ELF-1 (cell line): ENCODE measurements at places on chromosomes 2 and 18.

DNA sequence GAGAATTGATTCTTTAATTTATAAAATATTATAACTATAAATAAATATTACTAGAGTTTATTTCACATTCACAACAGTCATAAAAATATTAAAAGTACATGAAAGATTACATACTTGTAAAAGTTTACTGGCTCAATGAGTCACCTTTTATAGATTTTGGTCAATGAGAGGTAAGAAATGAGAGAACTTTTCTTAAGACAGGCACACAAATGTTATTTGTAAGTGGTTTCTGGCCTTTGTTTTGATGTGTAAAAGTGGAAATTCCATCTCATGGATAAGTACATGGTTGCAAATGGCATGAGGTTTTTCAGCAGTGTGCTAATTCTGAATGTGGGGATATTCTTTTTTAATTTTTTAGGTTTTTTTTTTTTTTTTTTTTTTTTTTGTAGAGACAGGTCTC lies 63.8 kb downstream of the TTC27 start:
- no peak for DNase-seq

- DNase-seq = no peak
These were observed 244.9 kb upstream of the PXDN start for GRCh38 chr2:1989216-1989615.

- DNase-seq = no peak
These were observed 237.3 kb downstream of the OTX1 start for GRCh38 chr2:63287956-63288355.

DNA sequence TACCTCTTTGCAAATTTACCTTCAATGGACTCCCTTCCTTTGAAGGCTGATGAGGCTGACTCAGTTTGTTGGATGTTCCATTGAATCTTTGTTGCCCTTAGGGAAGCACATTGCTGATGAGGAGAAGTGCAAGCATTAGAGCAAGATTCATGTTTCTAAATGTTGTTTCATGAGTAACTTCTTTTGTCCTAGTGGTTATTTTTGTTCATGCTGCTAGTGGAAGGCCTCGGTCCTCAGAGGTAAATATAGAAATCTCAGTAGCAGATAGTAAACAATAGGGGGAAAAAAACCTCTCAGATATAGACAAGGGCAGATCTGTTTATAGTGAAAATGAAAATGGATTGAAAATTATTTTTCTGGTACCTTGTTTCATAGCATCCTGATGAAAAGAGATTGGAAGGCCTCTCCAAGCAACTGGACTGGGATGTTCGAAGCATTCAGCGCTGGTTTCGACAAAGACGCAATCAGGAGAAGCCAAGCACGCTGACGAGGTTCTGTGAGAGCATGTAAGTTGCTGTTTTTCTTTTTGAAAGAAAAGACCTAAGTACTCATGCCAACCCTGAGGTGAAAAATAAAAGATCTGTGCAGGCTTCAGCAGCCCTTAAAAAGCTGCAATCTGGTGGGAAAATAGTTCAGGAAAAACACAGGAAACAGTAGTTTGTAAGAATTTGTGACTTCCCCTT lies 104.9 kb downstream of the CERS6 start:
- DNase-seq = no peak

DNA sequence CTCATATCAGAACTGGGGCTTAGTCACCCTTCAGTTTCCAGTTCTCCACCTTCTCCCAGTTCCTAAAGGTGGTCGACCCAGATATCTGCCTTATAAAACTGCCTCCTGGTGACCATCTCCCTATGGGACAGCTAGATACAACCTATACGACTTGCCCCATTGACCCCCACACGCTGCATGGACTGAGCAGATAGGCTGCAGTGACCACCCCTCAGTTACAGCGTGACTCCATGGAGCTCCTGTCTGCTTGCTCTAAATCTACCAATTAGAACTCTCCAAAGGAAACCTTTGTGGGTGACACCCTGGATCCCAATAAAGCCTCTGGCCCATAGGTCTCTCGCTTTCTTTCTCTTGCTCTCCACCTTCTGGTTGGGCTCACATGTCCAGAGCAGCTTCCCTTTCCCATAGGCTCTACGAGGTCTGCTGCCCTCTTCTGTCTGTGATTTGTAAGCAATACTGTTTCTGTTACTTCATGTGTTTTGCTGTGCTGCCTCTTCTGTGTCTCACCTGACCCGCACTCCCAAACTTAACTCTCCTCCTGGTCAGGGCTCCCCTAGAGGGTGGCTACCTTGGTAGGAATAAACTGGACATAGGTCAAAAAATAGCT lies 971.3 kb upstream of the FAM98A start:
- DNase-seq = peak; percentile 66

- no peak for DNase-seq
These were observed 337.8 kb upstream of the DSEL start for GRCh38 chr18:67854340-67854739.

DNA sequence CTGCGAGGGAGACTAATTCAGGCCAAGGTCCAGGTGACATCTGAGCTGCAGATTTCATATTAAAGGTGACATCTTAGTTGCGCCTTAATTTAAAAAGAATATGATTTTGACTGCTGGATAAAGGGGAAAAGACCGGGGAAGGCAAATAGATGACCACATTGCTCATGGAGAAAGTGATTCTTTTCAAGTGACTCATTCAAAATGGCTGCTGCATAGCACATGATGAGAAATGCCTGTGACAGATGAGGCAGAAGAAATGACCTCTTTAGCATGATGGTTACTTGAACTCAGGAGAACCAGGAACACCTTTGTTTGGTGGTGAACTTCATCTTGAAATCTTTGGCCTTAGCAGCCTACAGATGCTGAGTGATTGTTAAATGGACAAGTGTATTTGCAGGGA lies 385.8 kb upstream of the TRIB2 start:
- no peak for DNase-seq

- DNase-seq = no peak
These were observed 1.6 kb upstream of the KLF7 start for GRCh38 chr2:207167099-207167923.

DNA sequence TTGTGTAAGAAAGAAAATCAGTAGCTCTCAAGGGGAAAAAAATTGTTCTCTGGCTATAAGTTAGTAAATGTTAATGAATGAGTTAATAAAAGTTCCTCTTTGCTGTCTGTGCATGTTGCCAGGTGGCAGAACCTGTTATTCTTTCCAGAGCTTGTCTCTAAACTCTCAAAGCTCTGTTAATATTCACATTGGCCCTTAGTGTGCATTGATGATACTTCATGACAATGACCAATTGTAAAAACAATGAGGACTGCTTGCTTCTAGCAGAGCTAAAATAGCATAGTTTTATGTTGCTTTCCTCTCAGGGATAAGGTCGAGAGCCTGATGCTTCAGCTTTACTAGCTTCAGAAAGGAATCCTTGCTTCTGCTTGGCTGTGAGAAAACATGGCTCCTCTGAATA lies 91.5 kb downstream of the RAD51AP2 start:
- DNase-seq = no peak

GRCh38 chr2:185531721-185532120 lies 206.9 kb upstream of the FSIP2 start:
- DNase-seq = no peak

DNA sequence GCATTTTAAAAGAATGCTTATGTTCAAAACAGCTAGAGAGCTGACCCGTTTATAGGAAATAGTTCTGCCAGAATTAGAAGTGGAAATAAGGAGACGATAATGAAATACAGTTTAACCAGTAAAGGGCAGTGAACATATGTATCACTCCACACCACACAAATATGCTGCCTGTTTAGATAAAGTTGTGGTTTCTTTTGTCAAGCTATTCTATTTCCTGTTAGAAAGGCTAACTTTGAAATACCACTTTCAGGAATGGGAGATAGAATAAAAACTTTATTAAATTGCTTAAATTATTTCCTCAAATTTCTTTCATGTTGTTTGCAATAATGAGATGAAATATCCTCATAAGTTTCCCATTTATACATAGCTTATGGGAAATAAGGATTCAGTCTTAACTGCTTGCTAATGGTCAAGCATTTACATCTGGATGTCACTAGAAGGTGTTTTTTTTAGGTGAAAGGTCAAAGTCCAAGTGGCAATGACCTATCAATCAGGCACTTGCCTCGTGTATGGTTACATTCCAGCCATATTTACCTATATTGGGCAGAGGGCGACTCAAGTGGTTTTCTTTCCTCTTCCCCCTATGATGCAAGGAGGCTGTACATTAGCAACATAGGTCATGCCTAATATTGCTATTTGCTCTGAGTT lies 148.9 kb downstream of the ZEB2 start:
- no peak for DNase-seq

GRCh38 chr2:167147271-167147941 lies 259.1 kb downstream of the XIRP2 start:
- DNase-seq = no peak

- no peak for DNase-seq
These were observed 3.5 kb downstream of the PTPN2 start for GRCh38 chr18:12880541-12880910.

DNA sequence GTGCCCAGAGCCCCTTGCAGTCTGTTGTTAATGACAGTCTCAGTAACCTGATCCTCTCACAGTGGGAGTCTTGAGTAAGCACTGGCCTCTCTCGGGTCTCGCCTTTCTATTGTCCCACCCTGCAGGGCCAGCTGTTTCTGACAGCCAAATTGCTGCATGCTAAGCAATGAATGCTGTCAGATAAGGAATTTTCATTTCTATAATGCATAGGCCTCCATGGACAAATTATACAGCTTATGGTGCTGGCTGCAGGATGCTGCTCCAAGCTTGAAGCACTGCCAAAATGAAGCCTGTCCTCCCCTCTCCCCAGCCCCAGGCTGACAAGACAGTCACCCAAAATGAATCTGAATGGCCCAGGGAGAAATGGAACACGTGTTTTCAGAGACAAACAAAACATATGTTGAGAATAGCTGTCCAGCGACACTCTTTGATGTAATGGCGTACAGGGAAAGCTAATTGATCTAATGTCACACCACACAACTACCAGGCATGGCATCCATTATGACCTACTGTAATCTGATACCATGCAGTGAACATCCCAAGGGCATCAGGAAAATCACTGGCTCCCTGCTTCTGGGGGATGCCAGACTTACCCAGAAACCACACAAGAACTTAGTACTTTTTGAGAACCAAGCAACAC lies 36.8 kb downstream of the ACVR1 start:
- peak; percentile 89 for DNase-seq

- DNase-seq = no peak
These were observed 264.0 kb upstream of the CXCR4 start for GRCh38 chr2:136381722-136382633.

DNA sequence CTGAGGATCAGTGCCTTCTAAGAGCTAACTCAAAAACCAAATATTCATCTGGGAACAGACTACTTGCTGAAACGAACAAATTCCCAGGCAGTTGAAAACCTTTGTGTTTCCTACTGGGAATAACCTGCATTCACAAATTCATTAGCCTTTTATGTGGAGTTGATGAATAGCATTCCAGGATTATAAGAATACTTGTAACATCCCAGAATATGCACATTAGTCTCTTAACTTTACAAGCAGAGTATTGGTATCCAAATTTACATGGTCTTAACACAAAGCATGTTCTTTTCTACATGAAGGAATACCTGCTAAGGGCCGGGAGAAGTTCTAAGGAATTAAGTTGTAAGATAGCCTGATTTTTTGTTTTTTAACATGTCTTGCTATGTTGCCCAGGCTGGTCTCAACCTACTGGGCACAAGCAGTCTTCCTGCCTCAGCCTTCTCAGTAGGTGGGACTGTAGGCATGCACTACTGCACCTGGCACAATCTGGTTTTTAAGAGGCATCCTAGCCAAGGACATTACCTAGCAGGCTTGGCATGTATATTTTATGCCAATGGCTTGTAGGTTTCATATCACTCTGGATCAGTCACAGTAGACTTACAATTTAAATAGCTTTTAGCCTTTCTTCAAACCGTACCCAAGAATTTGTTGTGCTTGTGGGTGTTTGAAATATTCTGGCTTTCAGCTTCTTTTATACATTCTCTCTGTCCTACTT lies 50.7 kb downstream of the MGAT5 start:
- no peak for DNase-seq

GRCh38 chr2:111951486-111951885 lies 53.1 kb downstream of the MERTK start:
- DNase-seq = no peak

DNA sequence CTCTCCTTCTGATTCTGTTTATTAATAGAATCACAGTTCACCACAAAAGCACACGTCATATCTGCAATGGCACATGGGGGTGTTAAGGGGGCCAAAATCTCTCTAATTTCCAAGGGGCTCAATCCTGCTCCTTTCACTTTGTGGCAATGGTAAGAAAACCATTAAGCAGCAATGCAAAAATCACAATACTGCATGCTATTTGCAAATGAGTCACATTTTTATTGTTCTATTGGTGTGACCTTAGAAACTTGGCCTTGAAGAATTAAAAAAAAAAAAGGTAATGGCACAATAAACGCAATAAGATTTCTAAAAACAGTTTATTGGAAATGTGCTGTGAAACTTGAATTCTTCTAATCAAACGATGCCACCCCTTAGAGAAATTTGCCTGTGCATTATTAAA lies 251.5 kb downstream of the ZNF521 start:
- DNase-seq = no peak

DNA sequence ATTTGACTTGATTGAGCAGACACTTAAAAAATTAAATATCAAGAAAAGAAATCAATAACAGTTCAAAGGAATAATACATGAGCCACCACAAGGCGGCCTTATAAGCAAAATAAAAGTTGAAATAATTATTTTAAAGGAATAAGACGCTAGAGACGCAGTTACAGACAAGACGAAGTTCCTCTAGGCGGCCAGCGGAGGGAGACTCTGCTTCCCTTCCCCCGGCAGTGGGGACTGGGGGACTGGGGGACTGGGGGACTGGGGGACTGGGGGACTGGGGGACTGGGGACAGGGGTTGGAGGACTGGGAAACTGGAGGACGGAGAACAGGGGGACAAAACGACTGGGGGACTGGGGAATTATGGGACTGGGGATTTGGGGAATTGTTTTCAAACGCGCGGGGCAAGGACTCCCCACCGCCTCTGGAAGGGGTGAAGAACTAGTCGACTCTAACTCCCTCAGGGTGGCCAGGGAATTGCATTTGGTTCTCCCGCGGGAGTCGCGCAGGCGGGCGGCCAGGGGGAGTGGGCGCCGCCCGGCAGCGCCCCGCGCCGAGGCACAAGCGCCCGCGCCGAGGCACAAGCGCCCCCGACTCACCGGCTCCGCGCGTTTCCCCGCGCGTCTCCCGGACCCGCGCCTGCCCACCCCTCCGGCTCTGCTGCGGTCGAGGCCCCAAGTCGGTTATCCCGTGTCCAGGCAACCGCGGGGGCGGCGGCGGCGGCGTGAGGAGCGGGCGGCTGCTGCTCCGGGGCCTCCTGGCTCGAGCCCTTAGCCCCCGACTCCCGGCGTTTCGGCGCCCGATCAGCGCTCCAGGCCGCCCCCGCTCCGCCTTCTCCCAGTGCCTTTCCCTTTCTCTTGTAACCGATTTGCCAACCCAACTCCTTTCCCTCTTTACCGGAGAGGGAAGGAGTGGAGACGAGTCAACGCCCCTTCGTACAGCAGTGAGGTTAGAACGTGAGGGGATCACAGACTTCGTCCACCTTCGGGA lies at the start of gene CCDC178:
CCDC178 (minus strand) TSS at position 662 of the 984 bp plus-strand sequence. CDS start 28,633 bp downstream, outside the sequence.
- DNase-seq = peak; percentile 45
